Stimulated activated naive CD4-positive, alpha-beta T cell treated with Interleukin-2 at 50 U/mL for 16 hours (primary cell): ENCODE measurements at places on chromosomes 4 and X.

DNA sequence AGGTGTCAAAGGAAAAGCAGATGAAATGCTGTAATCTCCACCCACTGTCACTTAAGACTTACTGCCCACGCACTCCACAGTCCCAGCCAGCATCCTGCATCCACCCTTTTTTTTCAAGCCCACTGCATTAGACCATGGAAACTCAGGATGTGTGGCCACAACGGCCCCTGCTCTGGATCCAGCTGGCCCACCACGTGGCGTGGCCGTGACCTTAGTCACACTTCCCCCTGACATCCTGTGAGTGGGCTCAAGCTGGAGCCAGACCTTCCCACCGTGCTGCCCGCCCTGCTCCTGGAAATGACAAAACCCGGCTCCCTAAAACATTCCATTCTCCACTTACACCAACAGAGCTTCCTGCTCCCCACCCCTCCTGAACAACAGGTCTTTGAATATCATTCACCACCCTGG is 588.3 kb upstream of the DIPK2B start:
- no peak for DNase-seq

DNA sequence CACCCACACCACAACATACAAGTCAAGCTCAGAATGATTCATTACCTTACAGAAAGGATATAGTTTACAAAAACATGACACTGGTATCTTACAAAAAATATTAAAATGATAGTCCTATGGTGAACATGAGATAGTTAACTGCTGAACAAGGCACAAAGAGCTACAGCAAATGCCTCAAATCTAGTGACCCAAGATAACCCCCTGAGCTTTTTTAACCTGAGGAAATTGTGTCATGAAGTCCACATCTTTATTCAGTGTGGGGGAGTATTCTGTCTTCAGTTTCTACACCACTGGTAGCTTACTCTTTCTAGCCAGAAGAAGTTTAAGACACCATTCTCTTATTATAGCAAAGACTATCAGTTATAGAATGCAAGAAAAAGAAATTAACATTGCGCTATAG is 218.7 kb downstream of the MAPK10 start:
- no peak for DNase-seq

DNA sequence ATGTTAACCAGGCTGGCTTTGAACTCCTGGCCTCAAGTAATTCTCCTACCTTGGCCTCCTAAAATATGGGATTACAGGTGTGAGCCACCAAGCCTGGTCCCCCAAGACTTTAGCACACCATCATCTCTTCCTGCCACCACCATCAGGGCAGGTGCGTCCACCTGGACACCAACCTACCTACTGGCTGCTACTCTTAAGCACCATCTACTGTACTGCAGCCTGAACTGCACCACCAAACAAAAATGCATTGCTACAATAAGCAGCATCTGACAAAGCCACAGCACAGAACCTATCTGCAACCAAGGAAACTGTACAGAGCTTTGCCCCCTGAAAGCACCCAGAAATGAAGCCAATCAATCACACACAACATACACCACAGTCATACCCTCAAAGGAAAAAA is 139.7 kb downstream of the EFHC2 start:
- DNase-seq: no peak

GRCh38 chr4:52265781-52266525 is 214.8 kb downstream of the SPATA18 start:
- DNase-seq: no peak

DNA sequence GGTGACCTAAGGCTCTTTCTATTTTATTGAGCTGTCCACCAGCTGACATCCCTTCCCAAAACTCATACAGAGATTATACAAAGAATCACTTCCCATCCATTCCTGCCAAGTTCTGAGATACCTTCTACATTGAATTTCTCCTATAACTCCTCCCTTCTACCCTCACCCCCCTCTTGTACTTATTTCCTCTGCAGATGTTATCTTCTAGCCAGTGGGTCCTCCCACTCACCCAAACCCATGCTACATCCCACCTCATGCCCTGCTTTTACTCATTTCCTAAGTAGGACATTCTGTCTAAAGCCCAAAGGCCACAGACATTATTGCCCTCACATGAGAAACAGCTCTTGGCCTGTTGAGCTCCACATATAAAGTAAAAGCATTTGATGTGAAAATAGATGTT is 28.6 kb downstream of the BMX start:
- no peak for DNase-seq

DNA sequence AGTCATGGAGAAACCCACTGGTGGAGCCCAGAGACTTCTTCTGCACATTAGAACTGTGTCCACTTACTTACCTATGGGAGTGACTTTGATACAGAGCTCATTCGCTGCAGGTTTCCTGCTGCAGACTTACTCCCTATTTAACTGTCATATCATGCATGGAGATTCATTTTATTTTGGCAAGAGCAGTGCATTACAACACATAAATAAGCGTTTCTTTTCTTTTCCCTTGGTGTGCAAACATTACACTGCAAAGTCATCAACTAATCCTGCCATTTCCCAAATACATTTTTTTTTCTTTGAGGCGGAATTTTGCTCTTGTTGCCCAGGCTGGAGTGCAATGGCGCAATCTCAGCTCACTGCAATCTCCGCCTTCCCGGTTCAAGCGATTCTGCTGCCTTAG is 230.9 kb upstream of the SFRP2 start:
- no peak for DNase-seq

DNA sequence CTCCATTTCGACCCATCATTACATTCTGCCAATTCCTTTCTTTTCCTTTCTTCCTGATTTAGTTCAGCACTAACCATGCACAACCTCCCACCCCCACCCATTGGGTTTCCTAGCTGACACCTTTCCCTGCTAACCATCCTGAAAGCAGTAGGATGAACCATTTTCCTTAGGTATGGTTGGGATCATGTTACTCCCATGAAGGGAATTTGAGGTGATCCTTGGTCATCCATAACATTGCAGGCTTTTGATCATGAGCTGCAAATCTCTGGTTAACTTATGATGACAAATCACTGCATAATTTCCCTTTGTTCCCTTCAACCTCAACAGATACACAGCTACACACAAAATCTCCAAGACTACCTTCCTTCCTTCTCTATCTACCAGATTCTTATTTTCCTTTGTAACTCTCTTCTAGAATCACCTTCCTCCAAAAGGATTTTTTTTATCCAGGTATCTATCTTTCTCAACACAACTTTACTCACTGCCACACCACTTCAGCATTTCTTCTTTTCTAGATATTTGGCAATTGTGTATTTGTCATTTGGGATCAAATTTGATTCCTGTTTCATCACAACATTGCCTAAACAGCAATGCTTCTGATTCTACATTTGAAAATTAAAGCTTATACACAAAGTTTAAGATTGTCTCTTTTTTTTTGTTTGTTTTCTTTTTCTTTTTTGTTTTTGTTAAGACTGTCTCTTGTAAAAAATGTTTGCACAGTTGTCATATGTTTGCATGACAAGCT is 145.1 kb downstream of the RBM47 start:
- DNase-seq: no peak

GRCh38 chr4:915595-915994 is 16.5 kb downstream of the GAK start:
- DNase-seq: no peak

- DNase-seq: no peak
These were observed 935.0 kb upstream of the INTU start for GRCh38 chr4:126697748-126698147.

DNA sequence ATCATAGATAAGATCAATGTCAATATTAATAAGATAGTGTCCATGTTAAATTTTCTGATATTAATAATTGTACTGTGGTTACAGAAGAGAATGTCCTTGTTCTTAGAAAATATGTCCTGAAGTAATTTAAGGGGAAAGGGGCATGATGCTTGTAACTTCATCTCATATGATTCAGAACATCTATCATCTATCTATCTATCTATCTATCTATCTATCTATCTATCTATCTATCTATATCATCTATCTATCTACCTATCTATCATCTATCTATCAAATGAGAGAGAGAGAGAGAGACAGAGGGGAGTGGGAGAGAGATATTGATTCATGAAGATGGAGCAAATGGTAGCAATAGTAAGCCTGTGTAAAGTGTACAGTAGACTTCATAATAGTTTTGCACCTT is 124.8 kb upstream of the FAT1 start:
- no peak for DNase-seq

DNA sequence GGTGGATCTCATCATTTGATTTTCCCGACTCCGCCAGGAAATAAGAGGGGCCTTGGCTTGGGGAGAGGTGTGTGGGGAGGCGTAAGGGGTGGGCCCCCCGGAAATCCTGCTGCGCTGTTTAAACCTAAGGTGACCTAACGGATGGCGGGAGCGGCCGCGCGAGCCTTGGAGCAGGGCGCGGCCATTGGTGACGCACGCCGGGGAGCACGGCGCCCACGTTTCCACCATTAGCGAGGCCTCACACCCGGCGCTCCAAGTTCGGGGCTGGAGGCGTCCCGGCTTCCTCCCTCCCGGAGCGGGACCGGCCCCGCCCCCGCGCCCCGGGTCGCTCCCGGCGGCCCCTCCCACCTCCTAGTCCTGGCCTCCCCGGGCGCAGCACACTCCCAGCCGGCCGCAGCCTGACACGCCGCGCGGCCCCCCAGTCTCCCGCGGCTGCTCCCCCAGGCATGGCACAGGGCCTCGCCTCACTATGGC is at the start of gene SMS:
Gene SMS (plus strand): TSS at position 354 of the 474 bp plus-strand sequence. CDS start 116 bp downstream, at position 470.
- DNase-seq: peak; percentile 35

DNA sequence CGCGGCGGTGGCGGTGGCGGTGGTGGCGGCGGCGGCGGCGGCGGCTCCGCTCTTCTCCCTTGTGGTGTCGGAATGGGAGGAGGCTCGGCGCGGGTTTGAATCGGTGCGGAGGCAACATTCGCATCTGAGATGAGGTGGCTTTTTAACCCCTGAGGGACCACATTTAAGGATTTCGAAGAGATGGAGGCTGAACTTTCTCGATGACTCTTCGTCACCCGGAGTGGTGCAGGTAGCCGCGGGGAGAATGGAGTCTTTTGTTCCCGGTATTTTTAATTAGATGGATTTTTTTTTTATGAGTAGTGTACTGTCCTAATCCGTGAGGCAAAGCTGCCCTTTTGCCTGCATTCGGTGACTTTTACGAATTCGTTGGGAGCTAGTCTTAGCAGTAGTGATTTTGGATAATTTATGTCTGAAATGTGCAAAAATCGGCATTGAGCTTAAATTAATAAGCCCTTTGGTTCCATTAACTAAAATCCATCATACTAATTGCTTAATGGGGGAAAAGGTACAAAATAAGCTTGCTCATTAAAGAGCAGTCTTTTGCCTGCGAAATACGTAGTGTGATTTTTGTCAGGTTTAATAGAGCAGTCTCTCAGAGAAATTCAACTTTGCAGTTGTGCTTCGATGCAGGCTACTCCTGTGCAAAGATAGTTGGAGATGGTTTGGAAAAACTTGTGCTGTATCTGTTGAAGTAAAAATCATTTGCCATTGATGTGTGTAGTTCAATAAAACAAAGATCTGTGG is 206.2 kb downstream of the TENM3 start:
- DNase-seq: no peak

DNA sequence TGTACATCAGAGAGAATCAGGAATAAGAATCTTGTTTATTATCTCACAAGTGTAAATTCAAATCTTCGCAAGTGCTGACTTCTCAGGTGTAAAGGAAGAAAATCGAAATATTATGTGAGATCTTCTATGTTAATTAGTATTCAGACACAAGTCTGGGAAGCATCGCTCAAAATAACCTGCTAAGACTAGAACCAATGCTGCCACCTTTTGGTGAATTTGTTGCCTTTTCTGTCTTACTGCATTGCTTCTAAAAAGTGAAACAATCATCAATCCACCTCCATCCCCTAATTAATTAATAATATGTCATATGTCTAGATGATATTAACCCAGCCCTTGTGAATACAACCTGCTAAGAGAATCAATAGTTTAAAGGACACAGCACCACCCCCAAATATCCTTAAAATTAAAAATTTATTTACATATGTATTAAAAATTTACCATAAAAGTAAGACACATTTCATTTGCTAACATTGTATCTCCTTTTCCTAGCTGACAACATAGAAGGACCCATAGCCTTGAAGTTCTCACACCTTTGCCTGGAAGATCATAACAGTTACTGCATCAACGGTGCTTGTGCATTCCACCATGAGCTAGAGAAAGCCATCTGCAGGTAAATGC is 3.5 kb downstream of the EPGN start:
- no peak for DNase-seq

- DNase-seq: no peak
These were observed 29.3 kb downstream of the ZNF827 start for GRCh38 chr4:145909281-145909715.

DNA sequence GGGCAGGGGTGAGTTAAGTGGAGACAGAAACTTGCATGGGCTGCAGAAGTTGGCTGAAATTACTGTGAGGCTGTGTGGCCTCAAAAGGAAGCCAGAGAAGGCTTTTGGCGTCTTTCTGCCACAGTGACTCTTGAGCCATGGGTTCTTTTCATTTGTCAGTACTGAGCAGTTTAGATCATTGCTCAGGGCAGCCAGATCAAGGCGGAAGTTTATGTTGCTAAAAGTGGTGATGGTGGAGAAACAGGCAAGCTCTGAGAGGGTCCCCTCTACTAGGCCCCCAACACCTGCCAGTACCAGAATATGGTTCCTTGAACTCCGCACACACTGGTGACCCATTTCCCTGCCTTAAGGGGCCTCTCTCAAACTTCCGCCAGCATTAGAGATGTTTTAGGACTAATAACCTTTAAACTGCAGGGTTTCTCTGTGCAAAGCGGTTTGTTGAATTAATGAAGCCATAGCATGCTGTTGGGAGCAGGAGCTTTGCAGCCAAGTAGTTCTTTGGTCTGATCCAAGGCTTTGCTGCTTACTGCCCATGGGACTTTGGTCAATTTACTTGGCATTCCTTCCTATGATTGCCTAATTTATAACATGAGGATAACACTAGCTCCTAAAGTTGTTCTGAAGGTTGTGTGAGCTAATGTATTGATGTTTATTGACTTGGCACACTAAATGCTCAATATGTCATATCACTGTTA is 34.5 kb downstream of the RNF175 start:
- no peak for DNase-seq

DNA sequence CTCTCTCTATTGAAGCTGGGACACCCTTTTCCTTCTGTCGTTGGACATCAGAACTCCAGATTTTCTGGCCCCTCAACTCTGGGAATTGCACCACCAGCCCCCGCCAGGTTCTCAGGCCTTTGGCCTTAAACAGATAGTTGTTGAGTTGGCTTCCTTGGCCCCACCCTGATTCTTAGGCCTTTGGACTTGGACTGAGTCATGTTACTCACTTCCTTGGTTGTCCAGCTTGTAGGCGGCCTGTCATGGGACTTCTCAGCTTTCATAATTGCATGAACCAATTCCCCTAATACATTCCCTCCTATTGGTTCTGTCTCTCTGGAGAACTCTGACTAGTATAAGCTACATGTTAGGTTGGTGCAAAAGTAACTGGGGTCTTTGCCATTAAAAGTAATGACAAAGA is 195.7 kb downstream of the GPAT3 start:
- no peak for DNase-seq

DNA sequence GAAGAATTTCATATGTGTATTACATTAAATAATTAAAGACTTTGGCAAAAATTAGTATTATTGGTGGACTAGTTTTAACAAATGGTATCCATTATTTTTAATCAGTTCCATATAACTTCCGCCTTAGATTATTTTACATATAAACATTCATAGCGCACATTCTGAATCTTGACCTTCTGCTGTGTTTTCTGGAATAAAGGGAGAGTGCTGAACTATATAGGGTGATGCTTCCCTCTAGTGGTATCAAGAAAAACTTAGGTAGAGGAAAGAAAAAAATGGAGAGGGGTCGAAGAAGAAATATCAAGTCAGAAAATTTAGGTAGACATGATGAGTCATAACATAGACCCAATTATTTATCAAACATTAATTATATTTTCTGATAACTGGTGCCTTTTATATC is 155.6 kb upstream of the PACRGL start:
- no peak for DNase-seq

- DNase-seq: no peak
These were observed 10.5 kb downstream of the TEX13B start for GRCh38 chrX:107971636-107972035.
